Muscle of leg (tissue), 16 donors: ENCODE measurements at places on chromosomes 7 and 10. TPM values are rescaled to one million over a fixed set of nuclear protein-coding genes. Genes with fewer than 3 reads are reported as not detected.

DNA sequence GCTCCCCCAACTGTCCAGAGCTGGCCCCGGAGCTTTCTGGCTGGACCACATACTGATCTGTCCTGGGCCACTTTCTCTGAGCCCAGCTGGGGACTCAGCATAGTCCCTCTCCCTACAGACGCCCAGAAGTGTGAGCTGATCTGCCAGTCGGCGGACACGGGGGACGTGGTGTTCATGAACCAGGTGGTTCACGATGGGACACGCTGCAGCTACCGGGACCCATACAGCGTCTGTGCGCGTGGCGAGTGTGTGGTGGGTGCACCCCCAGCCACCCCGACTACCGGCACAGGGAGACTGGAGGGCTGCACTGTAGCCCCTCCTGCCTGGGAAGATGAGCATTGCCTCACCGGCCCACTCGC lies 41.8 kb downstream of the TBATA start:
- DNase-seq = no peak

DNA sequence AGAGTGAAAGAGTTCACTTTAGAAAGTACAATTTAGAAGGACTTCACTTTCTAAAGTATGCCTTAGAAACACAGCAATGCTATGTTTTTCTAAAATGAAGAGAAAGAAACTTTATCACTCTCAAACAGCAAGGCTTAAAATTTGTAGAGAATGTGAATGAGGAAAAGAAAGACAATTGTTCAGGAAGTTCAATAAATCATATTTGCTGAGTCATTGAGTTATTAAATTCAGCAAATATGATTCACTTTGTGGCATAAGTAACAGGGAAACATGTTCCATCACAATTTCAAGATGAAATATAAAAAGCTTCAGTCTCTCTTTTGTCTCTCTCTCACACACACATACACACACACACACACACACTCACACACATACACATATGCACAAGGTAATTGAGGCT lies 187.9 kb downstream of the PCDH15 start:
- DNase-seq = no peak

The EPDR1 gene
- 89.8 TPM for total RNA-seq

The MAPK8 gene
- 45.5 TPM for total RNA-seq

The ITGB1 gene
- 379 TPM for total RNA-seq
